ENCODE measurements at places on chromosomes 13 and 19.

GRCh38 chr19:31838163-31838815 is 489.1 kb upstream of the TSHZ3 start:
- no peak for DNase-seq

- DNase-seq: no peak
Observed at GRCh38 chr19:46090444-46090843, 34.0 kb downstream of the IGFL3 start.

DNA sequence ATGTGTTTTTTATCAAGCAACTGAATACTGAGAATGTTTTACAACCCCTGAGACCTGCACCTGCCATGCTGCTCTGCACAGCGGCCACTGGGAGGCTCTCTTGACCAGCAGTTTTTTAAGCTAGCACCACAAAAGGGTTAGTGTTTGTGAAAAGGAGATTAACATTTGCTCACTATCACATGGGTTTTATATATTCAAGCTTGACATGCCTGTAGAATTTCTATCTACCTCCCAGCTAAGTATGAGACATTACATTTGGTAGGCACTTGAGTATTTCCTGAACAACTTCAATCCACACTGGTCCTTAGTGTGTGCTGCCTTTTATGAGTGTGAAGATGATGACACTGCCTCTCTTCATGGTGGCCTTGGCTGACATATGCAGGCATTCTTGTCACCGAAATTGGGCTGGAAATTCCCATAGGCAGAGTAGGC is 1238.9 kb downstream of the UQCRFS1 start:
- DNase-seq: no peak

DNA sequence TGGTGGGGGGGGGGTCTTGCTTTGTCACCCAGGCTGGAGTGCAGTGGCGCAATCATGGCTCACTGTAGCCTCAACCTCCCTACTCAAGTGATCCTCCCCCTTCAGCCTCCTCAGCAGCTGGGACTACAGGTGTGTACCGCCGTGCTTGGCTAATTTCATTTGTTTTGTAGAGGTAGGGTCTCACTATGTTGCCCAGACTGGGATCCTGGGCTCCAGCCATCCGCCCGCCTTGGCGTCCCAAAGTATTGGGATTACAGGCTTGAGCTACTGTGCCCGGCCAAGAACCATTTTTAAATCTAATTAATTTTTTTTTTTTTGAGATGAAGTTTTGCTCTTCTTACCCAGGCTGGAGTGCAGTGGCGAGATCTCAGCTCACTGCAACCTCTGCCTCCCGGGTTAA is 18.2 kb upstream of the JUND start:
- DNase-seq: no peak

GRCh38 chr13:93425411-93425810 is 198.8 kb downstream of the GPC6 start:
- no peak for DNase-seq

- DNase-seq: no peak
Observed at GRCh38 chr13:112924365-112924764, 44.6 kb upstream of the MCF2L start.

DNA sequence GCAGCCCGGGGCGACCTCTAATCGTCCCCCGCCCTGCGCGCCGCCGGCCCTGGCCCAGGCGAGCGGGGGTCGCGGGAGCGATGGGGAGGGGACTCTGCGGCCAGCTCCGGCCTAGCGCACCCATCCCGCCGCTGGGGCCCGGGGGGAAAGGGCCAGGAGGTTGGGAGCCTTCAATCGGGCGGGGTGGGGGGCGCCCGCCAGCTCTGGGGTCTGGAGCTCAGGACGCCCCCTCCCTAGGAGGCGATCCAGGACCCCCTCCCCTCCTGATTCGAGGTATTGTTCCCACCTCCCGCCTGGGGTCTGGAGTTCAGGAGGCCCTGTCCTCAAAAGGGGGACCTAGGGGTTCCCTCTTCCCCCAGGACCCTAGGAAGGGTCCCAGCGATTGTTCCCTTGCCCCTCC is 430 bp downstream of the ZNF358 start:
- DNase-seq: no peak

- no peak for DNase-seq
Observed at GRCh38 chr13:51845574-51846318, 769 bp upstream of the TMEM272 start.

Measured in stimulated activated CD8-positive, alpha-beta memory T cell treated with anti-CD3 and anti-CD28 coated beads, Interleukin-15, amount 100 ng/mL, for 24 hours (primary cell).